ENCODE measurements at places on chromosomes 4 and X.

DNA sequence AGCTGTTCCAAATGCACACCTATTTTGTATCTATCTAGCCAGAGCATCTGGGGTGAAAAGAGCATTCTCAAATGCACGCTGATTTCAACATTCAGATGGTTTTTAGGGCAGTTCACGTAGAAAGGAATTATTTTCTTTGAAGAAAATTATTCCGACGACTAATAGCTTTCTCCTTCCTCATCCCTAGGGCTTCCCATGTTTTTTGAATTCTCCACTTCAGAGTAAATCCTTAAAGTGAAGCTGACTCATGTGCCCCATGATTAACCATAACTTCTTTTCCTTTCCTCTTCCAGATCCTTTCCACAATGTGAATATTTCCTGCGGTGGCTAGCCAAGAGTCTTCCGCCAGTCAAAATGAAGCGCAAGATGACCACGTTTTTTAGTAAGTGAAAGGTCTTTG, 86.7 kb upstream of the PDHA1 start:
- DNase-seq: no peak

DNA sequence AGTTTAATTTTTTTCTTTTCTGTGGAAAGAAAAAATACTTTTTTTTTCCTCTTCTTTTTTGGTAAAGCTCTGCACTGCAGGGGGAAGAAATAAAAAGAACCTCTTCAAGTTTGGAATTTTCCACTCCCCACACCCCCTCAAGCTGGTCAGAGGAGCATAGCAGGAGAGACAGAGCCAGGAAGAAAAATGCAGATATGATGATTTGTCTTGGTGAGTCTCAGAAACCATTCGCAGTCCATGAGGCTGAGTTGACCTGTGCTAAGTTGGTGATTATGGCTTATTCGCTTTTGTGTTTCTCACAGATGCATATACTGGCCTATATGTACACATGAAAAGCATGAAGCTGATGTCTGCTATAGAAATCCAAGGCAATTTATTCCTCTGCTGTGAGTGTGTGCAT, 205.9 kb downstream of the LDB2 start:
- DNase-seq: no peak

DNA sequence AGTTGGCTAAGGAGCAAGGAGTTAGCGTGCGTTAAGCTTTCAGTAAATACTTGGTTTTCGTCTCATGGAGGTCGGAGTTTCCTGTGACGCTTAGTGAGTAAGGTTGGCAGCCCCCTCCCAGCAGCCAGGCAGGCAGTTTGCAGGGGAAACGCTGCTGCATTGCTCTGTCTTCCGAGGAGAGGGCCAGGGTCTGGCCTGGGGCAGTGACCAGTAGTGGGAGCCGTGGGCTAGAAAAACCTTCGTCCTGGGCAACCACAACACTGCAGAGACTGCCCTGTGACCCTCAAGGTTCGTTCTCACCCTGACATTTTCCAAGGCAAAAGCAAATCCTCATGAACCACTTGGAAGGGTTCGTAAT, 432 bp downstream of the TMEM175 start:
- DNase-seq: no peak

DNA sequence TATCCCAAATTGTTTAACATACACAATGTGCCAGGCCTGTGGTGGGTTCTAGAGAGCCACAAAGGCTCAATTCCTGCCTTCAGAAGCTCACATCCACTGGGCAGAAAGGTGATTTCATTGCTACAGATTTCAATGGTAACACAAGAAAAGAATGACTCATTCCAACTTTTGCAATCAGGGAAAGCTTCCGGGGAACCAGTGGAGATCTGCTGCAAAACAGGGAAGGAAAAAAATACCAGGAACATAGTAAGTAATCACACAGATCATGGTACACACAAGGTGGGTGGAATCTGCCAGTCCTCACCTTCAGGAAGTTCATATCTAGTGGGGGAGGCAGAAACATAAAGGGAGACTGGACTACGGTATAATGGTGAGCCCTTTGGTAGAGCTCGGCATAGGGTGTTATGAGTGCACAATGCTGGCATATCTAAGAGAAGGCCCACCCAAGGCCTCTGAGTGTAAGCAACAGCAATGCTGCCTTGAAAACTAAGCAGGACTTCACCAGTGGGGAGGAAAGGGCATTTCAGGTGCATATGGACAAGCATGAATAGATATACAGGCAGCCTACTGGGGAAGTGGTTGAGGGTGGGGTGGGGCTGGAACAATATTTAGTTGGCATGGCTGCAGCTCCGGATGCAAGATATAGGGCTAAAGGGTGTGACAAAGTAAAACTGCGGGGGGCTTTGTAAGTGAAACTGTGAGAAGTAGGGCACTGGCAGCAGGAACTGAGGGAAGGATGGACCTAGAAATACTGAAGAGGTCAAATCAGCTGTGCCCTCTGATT, 24.2 kb downstream of the GPRIN3 start:
- no peak for DNase-seq

- DNase-seq: no peak
These were observed 858.9 kb downstream of the PDHA2 start for GRCh38 chr4:96698831-96699230.

- no peak for DNase-seq
These were observed 156.3 kb downstream of the SLC7A11 start for GRCh38 chr4:138085736-138086305.

DNA sequence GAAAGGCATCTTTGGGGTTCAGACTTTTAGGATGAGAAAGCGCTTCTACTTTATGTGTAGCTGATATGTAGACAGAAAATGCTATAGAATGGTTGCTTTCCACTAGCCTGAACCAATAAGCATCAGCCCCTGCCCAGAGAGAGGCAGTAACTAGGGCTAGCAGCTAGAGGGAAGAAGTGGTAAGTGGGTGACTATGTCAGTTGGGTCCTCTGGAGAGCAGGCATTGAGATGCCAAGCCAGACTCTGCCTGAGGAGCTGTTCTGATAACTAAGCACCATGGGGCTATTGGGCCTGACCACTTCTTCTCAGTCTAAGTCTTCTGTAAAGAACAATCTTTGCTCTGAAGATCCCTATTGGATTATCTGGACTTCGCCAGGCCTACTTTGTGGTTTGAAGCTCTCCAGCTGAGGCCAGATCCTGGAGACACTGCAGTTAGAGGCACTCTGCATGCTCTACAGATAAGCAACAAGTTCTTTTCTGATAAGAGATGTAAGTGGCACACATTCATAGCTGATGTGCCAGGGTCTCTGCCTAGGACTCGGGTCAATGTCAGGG, 146.1 kb downstream of the RBM46 start:
- no peak for DNase-seq

DNA sequence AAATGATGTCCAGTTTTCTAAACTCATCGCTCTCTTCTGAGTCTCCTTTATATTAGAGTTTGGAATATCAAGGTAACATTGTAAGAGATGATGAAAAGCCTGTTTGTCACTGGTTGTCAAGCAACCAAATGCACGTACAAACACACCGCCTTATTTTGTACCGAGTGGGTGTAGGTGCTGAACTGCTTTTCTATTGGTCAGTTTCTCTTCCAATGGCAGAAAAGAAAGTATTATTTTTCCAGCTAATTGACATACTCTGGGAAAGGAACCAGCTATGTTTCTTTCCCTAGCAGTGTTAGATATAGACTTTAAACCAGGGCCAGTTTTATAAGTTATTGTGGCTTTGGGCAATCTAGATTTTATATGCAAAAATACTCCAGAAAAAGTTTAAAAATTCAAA, 6.6 kb upstream of the PPM1K start:
- DNase-seq: no peak

- DNase-seq: no peak
These were observed 88.3 kb downstream of the SLC34A2 start for GRCh38 chr4:25743971-25744370.

GRCh38 chrX:19772096-19772821, 115.1 kb downstream of the SH3KBP1 start:
- no peak for DNase-seq

- no peak for DNase-seq
These were observed 671 bp downstream of the SLC7A11 start for GRCh38 chr4:138241281-138242075.

DNA sequence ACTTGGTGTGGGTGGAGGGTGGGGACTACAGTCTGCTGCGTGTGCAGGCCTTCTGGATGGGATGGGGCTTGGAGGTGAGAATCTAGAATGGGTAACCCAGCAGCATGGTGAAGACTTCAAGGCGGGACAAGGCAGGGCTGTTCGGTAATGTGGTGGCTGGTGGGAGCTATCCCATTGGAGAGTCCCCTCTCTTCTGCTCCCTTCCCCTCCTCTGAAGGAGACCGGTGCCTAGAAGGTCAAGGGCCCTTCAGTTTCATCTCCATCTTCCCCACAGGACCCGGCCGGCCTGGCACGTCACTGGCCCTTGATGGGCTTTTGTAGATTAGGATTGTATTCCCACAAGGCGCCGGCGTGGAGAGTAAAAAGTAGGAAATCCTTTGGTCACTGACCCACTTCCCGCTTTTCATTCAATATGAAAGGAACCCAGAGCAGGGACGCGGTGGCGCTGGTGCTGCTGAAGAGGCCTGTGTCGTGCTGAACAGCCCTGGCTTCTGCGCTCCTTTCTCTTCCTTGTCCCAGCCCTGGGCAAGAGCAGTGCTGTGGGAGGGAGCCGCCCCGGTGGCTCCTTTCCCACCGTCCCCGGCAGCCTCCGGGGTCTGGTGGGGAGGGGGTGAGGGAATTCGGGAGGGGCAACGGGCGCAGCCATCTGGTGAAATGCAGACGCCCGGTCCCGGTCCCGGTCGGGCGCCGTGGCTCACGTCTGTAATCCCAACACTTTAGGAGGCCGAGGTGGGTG, 7.3 kb upstream of the HMGB3 start:
- no peak for DNase-seq

DNA sequence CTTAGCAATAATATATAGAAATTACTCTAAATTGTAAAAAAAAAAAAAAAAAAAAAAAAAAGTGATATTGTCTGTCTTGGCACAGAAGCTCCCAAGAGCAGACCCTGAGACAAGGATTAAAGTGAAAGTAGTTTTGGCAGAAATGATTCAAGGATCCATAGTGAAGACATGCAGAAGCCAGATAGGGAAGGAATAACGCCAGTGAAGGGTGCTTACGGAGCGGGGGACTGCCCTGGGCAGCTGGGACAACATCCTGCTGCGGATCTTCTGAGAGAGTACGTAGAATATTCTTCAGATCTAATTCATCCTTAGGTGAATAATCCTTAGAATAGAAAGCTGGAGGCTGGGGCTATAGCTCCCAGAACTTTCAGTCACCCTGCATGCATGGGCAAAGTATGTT, 39.8 kb downstream of the ARHGAP24 start:
- no peak for DNase-seq

DNA sequence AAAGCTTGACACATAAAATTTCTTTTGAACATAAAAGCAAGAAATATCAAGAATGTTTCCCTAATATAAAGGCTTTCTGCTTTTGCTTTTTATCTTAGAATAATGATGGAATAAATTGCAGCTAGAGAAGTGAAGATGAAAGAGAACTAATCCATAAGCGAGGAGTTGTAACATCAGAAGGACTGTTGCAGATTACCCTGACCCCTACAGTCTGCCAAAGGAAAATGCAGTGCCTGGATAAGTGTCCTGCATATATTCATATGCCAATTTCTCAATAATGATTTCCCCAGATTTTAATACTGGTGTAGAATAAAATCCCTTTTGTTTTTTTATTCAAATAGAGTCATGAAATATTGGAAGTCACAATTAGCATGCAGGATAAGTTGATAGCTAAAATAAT, 115.9 kb downstream of the MAGEC2 start:
- no peak for DNase-seq

Measured in NCI-H1105 (cell line).